ENCODE measurements at places on chromosomes 6 and 20.

GRCh38 chr6:165986914-165987482 lies 180.7 kb downstream of the TBXT start:
- DNase-seq: no peak

GRCh38 chr6:34630040-34630439 lies 66.5 kb downstream of the ILRUN start:
- DNase-seq: no peak

DNA sequence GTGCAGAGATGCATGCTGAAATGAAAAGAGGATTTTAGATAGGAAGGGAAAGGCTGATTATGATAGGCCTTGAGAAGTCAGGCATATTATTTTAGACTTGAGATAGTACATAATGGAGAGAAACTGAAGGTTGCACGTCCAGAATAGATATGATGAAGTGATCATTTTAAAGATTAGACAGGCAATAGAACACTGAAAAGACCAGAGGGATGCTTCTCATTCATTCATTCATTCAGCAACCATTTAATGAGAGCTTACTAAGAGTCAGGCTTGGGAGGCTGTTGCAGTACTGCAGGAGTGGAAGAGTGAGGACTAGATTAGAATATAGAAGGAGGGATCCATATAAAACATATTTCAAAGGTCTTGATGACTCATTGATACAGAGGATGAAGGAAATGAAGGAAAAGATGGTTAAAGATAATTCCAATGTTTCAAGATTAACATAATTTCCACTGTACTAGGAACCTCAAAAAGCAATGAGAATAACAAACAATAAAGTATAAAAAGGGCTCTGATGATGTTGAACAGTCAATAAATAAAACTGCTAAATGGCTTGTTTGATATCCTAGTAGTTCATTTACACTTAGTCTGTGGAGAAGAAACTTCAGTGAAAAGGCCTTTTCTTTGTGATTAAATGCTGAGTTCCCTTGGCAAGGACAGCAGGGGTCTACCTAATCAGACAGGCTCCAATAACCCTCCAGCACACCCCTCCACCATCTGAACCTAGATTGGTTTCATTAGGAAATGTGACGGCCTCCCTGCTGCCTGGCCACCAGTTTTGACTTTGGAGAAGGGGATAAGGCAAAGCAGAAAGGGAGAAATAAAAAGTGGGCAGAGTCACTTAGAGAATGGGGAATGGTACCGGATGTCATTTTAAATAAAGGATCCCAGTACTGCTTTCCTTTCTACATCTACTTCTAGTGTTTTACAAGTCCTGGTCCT lies 5.3 kb upstream of the FBXO9 start:
- no peak for DNase-seq

DNA sequence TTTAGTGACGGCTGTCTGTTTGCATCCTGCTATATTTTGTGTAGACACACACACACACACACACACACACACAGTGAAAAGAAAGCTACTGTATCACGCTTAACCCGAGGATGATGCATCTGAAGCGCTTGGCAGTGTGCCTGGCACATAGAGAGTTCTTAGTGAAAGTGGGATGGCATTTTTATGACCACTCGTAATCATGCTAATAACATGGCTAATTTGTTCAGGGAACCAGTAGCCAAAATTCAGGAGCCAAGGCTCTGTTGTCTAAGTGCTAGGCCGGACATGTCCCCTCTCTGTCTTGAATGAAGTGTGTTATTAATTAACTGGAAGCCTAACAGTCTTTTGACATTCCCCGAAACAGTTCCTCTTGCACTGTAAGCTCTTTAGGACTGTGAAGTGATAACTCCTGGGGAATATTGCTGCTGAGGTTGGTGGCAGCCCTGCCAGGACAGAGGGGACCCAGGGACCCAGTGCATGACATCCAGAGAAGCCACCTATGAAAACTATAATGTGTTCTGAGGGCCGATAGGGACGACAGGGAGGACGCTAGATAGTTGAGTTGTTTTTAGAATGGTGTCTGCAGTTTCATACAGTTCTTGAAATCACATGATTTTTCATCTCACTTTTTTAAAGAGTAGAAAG lies 45.0 kb upstream of the IRF4 start:
- no peak for DNase-seq

DNA sequence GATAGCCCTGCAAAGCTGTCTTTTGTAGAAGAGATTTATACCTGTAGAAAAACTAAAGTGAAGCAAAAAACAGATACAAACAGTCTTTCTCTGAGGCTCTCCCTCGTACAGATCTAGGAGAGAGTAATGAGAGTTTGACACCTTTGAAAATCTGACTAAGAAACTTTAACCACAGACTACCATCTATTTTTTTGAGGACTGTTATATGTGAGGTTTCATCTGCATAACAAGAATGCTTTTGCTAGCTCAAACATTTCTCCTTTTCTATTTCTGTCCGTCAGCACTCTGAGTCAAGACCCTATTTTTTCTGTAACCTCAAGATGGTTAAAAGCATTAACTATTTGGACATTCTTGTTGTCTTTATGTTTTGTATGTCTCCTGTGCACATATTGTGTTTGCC lies 193.0 kb downstream of the BTBD3 start:
- DNase-seq: no peak

DNA sequence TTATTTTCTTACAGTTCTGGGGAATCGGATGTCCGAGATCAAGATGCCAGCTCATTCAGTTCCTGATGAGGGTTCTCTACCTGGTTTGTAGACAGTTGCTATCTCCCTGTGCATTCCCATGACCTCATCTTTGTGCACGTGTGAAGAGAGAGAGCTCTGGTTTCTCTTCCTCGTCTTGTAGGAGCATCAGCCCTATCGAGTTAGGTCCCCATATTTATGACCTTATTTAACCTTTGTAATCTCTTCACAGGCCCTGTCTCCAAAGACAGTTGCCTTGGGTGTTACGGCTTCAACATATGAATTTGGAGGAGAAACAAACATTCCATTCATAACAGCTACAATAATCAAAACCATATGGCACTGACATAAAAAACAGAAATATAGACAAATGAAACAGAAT lies 455.3 kb downstream of the HACE1 start:
- no peak for DNase-seq

GRCh38 chr20:60009318-60009717 lies 51.1 kb downstream of the CDH26 start:
- DNase-seq: no peak

- DNase-seq: no peak
These were observed 33.5 kb upstream of the MCM9 start for GRCh38 chr6:118968416-118968815.

DNA sequence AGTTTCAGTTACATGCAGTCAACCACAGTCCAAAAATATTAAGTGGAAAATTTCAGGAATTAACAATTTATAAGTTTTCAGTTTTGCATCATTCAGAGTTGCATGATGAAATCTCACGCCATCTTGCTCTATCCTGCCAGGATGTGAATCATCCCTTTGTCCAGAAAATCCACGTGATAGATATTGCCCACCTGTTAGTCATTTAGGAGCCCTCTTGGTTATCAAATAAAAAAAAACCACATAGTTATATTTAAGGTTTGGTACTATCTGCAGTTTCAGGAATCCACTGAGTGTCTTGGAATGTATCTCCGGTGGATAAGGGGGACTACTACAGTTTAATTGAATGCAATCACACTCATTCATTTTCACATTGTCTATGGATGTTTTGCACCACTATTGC lies 1249.0 kb upstream of the CITED2 start:
- no peak for DNase-seq

DNA sequence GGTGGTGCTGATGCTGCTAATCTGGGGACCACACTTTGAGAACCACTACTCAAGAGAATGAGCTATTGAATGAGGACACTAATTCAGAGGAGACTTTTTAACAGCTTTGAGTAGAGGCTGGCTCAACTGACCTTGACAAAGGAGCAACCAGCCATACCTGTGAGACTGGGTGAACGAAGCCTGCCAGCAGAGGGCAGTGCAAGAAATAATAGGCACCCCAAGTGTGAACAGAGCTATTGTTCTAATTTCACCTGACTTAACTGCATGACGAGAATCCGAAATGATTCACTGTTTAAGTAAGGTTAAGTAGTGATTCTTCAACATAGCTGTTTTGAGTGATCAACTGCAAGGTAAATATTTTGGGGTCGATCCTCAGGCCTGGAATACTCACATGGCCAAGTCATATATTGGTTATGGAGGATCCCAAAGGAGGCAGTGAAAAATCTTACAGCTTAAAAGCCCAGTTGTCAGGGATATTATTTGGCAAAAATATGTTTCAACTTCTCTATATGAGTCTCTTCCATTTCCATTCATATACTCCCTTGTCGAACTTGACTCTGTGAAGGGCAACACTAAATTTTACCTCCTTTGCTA lies 550.5 kb upstream of the MARCKS start:
- no peak for DNase-seq

Measured in stimulated activated CD4-positive, alpha-beta T cell treated with anti-CD3 and anti-CD28 coated beads, Interleukin-1b, Interleukin-23, amount 100 ng/mL, for 1 hour (primary cell).